ENCODE measurements at places on chromosomes 6 and 20.

- no peak for DNase-seq
Observed at GRCh38 chr6:108580646-108581045, 19.9 kb downstream of the FOXO3 start.

- no peak for DNase-seq
Observed at GRCh38 chr6:1657116-1657770, 47.5 kb downstream of the FOXC1 start.

DNA sequence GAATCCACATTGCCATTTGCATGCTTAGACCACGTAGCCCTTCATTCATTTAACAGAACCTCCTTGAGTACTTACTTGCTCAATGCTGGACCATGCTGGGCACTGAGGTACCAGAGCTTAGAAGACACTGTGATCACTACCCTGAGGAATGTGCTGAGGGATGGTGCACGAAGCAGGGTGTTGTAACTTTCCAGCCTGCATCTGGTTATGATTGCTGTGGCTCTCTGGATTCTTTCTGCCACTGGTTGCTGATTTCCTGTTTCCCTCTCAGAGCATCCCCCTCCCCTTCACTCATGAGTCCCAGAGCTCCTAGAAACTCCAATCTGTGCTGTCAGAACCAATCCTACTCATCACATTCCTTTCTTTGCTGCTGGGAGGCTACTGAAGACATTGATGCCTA lies 537.4 kb downstream of the PTPRT start:
- no peak for DNase-seq

DNA sequence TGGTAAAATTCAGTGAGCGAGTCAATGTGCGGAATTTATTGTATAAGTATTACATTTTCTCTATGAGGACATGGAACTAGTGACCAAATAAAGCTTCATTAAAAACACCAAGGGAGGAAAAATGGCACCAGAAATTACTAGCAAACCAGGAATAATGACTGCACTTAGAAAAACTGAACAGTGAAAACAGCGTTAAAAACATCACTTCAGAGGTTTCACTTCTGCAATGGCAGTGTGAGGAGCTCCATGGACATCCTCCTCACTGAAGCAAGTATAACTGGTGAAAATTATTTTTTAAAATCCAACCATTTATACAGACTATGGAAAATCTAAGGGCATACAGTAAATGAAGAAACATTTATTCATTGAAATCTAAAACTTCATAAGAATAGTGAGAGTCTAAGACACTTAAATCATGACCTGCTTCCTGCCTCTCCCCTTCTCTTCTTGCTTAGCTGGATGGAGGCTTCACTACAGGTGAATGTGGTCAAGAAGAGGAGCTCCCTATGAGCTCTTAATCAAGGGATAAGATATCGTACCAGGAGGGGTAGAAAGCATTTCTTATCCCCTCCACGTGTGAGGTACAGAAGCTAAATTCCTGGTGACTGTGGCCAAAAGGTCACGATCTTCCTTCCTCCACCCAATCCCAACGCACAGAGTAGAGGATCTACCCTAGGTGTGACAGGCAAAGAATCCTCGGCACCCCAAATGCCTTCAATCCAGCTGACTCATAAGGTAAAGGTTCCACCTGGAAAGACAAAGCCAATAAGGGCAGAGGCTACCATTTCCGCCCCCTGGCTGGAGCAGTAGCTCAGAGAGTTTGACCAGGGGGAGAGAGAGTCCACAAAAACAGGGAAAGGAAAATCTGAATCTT lies 12.3 kb upstream of the ASF1A start:
- no peak for DNase-seq

DNA sequence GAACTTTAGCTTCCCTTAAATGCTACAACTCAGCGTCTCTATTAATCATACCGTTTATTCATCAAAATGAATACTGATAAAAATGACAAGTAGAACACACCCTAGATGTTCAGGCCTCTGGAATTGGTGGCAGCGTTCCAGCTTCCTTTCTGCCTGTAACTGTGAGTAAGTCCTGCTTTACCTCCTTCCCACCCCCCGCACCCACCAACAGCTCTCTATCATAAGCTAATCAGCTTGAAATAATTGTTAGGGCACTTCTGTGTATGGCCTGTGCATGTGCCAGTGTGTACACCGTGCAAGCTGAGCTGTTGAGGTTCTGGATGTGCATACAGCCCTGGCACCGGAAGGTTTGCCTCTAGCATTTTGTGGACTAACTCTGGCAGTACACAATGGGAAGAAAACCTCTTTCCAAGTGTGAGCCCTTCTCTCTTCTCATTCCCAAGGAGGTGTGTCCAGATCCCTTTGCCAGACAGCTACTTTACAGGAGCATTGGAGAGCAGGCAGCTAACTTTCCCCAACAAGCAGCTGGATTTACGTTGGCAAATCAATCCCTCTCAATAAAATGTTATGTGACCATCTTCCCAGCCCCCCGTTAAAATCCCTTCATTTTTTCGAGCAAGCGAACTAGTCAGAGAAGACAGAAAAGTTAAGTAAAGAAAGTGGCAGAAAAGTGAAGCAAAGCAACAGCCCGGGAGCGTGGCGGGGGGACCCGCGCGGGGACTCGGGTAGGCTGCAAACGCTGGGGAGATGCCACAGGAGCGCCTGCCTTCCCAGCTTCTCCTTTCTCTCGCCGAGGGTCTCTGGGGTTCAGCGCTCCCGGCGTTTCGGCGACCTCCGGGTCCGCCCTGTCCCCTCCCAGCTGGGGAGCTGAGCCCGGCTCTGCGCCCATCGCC lies 803 bp upstream of the ADGRG6 start:
- DNase-seq: no peak

DNA sequence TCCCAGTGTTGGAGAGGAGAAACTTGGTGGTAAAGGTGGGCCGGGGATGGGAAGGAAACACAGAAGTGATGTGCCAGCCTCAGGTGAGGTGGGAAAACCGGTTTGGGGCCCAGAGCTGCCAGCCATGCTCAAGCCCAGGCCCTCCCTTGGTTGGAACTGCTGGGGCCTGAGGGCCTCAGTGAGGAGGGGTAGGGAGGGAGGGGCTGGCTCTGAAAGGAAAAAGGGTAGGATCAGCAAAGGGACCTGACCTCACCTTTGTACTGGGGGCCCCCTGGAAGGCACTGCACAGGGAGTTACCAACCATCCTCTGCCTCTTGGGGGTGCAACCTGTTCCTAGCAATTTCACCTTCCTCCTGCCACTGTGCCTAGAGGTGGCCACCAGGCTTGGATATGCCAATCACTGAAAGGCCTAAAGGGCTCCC lies 1.8 kb upstream of the SPEF1 start:
- no peak for DNase-seq

DNA sequence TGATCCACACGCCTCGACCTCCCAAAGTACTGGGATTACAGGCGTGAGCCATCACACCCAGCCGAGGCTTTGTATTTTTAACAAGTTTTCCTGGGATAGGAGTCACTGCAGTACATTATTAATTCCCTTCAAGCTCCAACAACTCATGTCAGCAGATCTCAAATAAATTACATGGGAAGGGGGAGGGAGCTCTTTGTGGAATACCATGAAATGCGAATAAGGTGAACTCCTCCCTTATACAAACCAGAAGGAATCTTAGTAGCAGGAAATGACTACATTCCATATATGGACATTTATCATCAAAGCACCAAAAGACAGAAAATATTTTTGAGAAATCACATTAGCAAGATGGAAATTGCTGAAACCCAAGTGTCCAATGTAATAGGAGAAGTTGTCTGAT lies 2.9 kb downstream of the GSS start:
- DNase-seq: no peak

DNA sequence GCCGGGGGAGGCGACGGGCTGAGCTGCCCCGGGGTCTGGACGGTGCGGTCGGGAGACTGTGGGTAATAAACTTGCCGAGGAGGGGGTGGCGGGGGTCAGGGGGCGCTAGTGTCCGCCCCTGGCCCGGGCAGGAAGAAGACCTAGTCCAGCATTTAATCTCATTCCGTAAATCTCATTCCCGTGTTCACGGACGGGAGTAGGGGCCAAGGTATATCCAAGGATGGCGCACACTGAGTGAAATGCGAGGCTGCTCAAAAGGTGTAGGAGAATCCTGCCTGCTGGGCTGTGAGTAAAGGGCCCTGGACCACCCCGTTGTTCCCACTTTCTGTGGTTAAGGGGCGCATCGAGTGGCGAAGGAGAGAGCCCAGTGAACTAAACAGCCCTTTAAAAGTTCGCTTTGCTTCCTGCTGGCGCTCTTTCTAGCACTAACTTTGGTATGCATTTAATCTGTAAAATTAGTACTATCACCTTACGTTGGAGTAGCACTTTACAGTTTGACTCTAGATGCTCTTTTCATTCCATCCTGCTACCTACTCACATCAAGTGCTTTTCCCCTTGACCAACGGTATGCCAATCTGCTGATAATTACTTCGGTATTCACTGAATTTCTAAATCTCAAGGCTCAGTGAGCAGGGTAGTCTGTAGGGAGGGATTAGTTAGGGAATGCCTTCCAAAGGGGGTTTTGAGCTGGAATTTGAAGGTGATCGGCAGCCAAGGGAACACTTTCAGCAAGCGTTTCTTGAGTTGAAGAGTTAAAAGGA lies 730 bp downstream of the PARD6B start:
- DNase-seq: no peak

DNA sequence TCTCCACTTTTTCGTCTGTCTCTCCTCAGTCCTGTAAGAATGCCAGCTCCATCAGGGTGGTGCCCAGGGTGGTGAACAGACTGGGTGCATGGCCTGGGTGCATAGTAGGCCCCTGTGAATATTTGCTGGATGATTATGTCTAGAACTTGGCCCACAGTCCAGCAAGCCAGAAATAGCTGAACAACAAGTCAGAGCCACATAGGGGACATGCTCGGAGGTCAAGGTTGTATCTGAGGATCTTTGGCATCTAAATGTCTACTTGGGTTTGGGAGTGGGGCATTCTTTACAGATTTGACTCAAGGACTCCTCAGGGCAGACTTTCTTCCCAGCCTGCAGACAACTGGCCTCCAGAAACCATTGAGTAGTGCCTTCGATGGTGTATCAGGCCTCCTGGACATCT lies 18.1 kb upstream of the BPIFA3 start:
- no peak for DNase-seq

DNA sequence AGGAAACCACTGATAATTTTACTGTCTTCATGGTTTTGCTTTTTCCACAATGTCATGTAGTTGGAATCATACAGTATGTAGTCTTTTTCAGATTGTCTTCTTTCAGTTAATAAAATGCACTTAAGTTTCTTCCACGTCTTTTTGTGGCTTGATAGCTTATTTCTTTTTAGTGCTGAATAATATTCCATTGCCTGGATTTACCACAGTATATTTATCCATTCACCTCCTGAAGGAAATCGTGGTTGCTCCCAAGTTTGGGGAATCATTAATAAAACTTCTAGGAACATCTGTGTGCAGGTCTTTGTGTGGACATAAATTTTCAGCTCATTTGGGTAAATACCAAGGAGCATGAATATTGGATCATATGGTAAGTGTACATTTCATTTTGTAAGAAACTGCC lies 38.8 kb upstream of the ZNFX1 start:
- DNase-seq: no peak

- DNase-seq: no peak
Observed at GRCh38 chr20:13718171-13718570, 66.5 kb downstream of the ESF1 start.

DNA sequence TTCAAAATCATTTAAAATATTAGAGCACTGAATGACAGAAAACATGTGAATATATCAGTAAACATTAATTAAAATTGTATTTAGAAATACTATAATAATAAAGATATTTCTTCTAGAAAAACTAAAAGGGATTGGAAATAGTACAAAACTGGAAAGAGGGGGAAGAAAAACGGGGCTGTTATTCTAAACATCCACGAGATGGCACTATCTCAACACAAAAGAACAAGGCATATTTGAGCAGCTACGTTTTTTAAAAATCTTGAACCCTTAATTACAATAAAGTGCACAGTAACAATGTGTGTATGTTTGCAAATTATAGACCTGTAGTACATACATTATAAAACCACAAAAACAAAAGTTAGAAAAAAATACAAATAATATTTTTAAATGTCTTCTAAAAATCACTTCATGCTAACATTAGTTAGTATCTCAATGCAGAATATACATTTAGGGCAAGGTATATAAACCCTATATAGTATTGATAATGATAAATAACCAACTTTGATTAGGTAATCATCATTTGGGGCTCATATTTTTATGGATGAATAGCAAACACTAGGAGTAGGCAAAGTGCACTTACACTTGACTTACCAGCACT lies 42.5 kb upstream of the PNISR start:
- DNase-seq: no peak

GRCh38 chr20:5888041-5888440 lies 62.3 kb downstream of the TRMT6 start:
- DNase-seq: no peak
